ENCODE measurements at places on chromosomes 7 and 10.

GRCh38 chr10:124045801-124046355 lies 47.5 kb downstream of the CHST15 start:
- DNase-seq: no peak

- no peak for DNase-seq
These were observed 267.9 kb upstream of the LRGUK start for GRCh38 chr7:133859231-133859630.

DNA sequence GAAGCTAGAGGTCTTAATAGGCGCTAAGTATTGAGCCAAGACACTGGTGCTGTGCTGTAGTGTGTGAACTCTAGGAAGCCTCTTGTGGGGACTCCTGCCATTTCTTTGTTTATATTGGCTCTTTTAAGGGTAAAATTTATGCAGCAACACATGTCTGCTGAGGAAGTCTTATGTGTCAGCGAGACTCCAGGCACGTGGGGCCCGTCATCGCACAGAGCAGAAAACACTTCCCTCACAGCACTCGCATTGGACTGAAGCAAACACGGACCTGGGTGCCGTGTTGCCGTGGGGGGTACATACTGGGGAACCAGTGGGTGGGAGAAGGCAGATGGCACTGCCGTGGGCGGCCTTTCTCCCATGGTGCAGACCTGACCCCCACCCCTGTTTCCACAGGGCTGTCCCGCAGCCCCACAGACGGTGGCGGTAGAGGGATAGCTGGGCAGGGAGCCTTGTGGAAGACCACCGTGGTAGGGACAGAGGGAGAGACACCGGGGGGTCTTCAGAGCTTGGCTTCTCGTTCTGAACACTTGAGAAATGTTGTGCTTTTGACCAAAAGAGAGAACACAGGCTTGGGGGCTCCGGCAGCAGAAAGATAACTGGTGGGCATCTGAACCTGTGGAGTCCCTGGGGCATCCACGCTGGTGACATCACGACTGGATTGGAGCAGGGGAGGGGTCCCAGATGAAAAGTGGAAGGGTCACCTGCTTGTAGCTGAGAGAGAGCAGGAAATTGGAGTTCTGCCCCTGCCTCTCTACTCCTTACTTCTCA lies 284.7 kb upstream of the SHH start:
- no peak for DNase-seq

DNA sequence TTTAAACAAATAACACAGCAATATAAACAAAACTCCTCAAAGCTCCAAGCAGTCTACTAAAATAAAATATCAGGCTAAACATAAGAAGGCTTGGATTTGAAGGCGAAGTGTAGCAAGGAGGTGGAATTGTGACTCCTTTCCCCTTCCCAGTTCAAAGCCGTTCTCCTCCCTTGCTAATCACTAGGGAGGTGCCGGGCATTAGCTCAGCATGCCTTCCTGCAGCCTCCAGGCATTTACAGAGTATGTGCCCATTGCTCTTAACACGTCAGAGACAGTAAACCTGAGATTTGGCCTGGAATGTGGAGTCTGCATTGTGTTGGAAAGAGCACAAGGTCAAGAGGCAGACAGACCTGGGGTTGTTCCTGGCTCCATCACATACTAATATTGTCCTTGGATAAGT lies 15.6 kb downstream of the CNNM1 start:
- DNase-seq: no peak

GRCh38 chr10:130028465-130028819 lies 64.4 kb upstream of the EBF3 start:
- no peak for DNase-seq

GRCh38 chr10:55078121-55078520 lies 277.1 kb upstream of the PCDH15 start:
- no peak for DNase-seq

DNA sequence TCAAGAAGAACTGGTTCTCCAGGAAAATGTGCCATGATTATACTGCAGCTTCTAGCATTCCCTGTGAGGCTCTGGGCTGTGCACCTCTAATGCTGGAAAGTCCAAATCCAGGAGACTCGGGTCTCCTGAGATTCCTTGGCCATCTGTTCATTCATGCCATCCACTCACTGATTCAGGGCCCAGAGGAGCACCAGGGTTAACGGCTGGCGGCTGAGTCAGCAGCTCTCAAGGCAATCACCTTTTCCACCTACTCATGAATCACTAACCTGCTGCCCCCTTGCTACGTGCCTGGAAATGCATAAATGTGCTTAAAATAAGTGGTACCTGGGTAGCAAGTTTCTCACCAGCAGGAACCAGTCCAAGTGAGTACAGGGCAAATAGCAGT lies 132.7 kb downstream of the KCNMA1 start:
- DNase-seq: no peak

DNA sequence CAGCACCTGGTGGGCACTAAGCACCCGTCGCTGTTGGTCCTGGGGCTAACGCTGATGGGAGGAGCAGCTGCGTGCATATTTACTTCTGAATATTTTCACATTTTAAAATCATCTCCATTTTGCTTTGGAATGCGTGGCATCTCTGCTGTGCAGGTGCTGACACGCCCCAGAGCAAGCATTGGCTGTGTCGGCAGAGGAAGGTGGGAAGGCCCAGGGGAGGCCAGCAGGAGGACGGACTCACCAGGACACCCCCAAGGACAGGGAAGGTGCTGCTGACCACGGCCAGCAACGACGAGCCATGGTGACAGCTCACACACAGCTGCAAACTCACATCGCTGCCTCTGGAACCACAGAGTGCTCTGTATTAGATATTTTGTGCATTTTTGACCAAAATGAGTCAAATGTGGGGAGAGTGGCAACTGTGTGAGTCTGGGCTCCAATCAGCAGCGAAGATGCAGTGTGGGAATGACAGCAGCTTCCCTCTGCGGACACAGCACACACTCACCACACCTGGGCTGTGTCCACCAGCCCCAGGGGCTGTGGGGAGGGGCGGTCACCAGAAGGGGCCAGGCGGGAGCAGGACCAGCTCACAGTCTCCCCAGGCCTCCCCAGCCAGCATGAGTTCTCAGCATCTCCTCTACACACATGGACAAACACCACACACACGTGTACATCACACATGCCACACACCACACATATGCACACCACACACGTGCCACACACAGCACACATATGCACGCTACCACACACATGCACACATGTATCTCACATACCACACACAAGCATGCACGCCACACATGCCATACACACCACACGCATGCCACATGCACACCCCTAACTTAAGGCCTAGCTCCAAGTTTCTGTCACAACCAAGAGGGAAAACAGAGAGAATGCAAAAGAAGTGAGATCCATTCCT lies 58.2 kb downstream of the PTPRN2 start:
- no peak for DNase-seq

GRCh38 chr7:106979551-106980357 lies 64.8 kb upstream of the PRKAR2B start:
- DNase-seq: no peak

DNA sequence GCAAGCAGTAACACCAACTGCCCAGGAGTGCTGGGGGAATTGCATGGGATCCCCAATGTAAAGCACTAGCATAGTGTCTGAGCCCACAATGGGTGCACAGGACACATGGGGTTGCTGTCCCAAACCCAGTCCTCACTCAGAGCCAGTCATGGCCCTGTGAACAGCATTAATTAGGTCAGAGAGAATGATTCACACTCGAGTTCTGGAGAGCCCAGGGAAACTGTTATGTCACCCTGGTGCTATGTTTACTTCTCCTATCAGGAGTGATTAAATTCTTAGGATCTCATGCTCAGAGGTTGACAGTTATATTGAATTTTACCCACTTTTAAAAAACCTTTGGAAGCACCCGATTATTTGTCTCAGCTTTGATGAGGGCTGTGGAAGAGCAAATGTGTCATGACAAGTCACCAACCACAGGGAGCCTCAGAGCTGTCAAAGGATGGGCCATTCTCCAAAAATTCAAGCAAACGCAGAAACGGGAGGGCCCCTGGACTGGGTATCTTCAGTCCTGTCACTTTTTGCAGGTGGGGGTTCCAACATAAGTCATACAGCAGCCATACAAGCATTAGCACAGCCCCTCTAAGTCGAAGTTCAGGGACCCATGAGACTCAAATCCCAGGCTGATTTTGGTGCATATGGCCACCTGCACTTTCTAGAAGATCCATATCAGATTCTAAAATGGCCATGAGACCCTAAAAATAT lies 1.3 kb upstream of the RASSF4 start:
- no peak for DNase-seq

Measured in activated CD4-positive, alpha-beta T cell treated with anti-CD3 and anti-CD28 coated beads, Interleukin-2, amount 50 U/mL, for 24 hours (primary cell).